ENCODE measurements at places on chromosomes 3 and 15.

- no peak for DNase-seq
Observed at GRCh38 chr3:69906351-69906966, 93.1 kb upstream of the SAMMSON start.

- DNase-seq, result no peak
Observed at GRCh38 chr3:150376001-150376848, 31.9 kb upstream of the TSC22D2 start.

DNA sequence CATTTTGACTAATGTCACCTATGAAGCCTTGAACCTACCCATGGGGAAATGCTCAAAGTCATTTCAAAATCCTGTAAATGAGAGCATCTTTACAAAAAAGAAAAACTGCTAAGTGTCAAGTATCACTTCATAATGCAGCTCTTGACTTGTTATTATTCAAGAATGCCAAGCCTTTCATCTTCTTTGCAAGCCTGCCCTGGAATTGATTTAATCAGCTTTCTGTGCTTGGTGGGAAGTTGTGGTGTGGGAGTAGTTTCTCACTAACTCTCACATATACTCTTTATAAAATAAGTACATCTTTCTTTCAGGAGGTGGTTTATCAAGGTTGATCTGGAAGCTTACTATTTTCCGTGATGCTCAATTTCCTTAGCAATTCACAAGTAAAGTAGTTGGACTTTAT lies 43.6 kb downstream of the RYR3 start:
- DNase-seq, result no peak

- no peak for DNase-seq
Observed at GRCh38 chr3:56702490-56703315, 19.6 kb upstream of the TASOR start.

DNA sequence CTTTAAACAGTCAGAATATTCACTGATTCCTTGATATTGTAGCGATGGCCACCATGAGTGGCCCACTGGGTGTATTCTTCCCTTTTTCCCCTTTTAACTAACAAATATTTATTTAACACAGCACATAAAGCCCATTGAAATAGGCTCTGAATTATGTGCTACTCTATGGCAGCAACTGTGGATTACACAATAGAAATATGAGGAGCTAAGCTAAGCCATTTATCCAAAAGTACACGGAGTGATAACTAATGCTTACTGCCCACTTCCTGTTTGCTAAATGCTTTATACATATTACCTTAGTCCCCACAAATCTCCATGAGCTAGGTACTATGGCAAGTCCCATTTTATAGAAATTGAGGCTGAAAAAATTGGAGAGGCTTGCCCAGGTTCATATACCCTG lies 17.9 kb downstream of the ILDR1 start:
- no peak for DNase-seq

- DNase-seq, result no peak
Observed at GRCh38 chr3:183545708-183546107, 9.8 kb downstream of the KLHL6 start.

GRCh38 chr15:77603611-77604336 lies 28.9 kb downstream of the LINGO1 start:
- DNase-seq, result no peak

DNA sequence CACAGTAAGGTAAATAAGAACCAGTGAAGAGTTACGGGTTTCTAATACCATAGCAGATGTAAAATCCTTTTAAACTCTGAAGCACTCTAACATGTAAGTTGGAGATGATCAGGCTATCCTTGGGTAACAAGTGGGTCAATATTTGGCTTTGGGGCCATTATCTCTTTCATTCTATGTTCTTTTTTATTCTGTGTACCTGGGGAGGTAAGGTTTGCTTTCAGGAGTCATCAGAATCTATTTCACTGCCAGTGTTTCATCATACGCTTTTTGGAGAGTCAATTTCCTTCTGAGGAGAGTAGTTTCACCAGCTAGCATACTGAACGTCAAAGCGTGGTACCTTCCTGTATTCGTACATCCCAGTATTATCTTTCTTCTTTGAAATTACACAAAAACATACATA lies 166.5 kb downstream of the GMNC start:
- DNase-seq, result no peak

DNA sequence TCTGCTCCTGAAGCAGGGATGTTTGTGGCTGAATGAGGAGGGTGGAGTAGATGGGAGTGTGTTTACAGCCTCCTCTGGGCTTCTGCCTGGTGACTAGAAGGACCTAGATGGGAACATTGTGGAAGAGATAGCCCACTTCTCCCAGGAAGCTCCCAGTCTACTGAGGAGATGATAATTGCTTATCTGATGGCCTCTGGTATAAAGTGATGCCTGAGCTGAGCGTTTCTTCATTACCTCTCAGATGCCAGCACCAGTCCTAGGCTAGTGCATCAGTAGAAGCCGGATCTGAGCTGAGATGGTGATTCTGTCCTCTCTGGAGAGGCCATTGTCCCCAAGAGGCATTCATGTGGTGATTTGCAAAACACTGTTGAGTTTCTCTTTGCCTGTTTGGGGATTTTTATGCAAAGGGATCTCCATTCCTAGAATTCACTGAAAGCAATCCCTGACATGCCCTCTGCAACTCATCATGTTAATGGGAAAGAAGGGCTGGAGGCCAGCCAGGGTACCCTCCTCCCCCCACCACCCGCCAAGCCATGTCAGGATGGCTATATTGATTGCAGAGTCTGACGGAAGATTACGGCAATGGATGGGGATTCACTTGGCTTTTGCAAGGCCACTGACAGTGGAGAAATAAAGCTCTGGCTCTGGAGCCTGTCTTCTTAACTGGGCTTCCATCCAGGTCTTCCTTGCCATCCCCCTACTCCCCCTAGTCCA lies 166.4 kb upstream of the ROPN1 start:
- no peak for DNase-seq

GRCh38 chr3:36919439-36920160 lies 25.3 kb downstream of the TRANK1 start:
- DNase-seq, result no peak

DNA sequence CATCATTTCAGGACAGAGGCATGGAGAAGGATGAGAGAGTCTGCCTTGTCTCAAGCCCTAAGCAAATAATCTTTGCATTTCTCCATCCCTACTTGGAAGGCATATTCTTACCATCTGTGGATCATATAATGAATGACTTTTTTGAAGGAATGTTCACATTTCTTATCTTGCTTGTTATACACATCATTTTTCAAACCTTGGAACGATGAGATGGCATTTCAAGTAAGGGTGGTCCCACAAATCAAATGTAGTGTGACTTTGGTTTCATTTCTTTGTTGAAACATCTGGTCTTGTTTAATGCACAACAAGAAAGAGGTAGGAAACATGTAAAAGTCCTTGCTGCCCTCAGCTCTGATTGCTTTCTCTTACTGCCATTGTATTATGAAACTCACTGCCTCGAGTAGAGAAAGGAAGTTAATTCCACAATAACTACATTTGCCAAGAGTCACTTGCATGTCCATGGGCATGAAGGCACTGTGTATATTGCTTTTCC lies 32.1 kb downstream of the RBMS3 start:
- DNase-seq, result no peak

DNA sequence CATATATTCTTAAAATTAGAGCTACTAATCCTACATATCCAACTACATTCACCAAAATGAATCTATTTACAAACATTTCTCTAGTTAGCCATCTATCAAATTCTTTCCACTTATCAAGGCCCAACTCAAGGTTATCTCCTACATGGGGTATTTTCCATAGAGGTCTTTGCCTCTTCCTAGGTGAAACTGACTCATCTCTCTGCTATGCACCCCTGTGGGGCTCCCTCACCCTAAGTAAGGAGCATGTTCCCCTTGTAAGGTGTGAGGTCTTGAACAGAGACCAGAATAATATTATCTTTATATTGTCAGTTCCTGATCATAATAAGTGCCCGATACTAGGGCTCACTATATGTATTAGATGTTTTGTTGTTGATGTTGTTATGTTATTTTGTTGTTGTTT lies 74.6 kb upstream of the TSC22D2 start:
- DNase-seq, result no peak

DNA sequence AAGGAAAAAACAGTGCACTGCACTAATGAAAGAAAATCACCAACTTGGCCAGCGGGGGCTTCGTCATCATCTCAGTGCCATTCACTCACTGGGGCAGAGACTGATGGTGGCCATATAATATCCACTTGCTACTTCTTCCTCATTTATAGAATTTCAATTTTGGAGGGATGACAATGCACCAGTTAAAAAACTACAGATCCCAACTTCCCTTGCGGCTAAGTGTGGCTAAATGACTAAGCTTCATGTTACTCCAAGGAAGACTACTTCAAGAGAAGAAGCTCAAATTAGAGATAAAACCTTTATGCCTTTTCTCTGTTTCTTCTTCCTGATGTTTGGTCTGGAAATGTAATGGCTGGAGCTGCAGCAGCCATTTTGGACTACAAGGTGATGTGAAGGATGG lies 38.8 kb downstream of the NGLY1 start:
- no peak for DNase-seq

DNA sequence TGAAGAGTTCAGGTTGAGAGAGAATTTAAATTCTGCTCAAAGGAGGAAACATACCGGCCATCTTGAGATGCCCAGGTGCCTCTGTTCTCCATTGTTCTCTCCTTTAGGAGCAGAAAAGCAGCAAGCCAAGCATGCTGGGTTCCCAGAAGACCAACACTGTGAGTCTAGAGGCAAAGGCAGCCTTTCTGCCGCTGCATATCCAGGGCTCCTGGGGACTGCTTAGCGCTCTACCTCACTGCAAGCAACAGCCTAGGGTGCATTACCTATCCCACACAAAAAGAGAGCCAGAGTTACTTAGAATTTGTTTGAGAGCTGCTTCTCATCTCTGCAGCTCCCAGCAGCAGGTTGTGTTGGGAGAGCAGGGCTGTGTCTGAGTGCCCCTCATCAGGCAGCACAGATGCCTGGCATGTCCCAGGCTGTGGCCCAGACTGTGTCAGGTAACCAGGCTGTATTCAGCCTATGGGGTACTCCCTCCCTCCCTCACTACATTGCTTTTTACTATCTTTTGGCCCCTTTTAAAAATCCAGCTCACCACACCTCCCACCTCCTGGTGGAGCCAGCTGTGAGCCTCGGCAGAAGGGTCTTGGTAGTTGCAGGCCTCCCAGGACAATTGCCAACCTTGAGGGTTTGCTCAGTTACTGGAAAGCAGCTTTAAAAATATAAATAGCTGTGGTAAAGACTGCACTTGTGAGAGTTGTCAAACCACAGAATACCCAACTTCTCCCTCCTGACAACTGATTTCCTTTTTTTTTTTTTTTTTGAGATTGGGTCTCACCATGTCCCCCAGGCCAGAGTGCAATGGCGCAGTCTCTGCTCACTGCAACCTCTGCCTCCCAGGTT lies 30.2 kb downstream of the BCL2L10 start:
- DNase-seq, result no peak

GRCh38 chr3:124041553-124041952 lies 49.6 kb upstream of the ROPN1 start:
- DNase-seq, result no peak

- DNase-seq, result no peak
Observed at GRCh38 chr3:27160146-27160545, 209.0 kb downstream of the NEK10 start.

GRCh38 chr3:30440880-30441279 lies 165.5 kb upstream of the TGFBR2 start:
- DNase-seq, result no peak

DNA sequence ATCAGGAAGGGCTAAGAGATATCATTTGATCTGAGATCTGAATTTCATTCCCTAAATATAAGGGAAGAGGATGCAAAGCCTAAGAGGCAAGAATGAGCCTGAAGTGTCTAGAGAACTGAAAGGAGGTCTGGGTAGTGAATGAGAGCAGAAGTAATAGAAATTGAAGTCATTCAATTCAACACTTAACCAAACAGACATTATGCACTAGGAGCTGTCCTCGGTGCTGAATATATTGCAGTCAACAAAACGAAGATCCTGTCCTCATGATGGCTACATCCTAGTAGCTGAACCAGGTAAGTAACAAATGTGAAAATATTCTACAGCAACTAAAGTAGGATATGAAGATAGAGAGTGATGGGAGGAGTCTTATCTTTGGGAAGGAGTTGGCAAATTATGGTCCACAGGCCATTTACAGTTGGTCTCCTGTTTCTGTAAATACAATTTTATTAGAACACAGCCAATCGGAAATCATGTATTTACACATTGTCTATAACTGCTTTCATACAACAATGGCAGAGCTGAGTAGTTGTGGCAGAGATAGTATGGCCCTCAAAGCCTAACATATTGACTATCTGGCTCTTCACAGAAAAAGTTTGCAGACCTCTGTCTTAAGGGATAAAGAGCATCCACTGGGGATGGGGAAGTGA lies 192.9 kb upstream of the CADPS start:
- no peak for DNase-seq

- DNase-seq, result no peak
Observed at GRCh38 chr15:39511916-39512260, 69.0 kb upstream of the THBS1 start.

DNA sequence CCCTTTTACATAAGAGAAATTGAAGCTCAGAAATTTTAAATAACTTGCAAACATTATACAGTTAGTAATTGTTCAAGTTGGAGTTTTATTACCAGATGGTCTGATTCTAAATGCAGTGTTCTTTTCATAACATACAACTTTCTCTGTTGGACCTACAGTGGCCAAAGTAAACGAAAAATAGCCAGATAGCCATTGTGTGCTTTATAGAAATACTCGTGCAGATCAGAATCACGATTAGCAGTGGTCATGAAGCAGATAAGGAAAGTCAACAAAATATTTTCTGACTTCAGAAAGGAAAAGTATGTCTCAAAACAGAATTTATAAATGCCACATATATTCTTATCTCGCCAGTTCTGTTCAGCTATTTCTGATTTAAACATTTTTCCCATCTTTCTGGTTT lies 436.9 kb downstream of the CNTN6 start:
- DNase-seq, result no peak

- no peak for DNase-seq
Observed at GRCh38 chr3:121803771-121804320, 31.0 kb downstream of the IQCB1 start.

DNA sequence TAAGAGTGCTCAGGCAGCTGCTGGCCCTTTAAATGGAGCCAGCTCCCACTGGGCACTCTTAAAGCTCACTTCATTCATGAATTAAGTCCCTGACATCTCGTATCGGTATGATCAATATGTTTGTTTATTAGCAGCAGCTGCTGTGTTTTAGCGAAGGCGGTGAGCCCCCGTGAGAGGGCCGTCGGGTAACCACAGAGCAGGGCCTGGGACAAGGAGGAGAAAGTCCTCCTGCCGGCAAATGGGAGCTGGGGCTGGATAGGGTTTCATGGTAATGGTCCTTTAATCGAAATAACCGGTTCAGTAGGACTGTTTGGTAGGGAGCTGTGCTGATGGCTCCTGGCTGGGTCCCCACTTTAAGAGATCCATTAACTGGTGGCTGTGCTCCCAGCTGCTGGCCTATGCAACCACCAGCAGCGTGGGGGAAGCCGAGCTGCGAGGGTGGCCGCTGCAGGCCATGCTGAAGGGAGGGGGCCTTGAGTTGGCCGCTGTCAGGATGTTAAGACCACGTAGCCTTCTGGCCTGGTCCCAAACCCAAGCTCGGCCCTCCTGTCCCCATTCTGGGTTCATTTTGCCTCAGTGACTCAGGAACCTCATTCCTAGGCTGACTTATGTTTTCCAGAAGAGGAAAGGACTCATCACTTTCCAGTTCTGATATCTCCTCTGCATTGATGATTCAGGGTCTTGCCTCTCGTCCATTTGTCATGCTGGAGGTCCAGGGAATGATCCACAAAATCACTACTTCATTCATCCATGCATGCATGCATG lies 67.6 kb upstream of the NTRK3 start:
- no peak for DNase-seq
